ENCODE measurements at places on chromosomes 2 and 18.

DNA sequence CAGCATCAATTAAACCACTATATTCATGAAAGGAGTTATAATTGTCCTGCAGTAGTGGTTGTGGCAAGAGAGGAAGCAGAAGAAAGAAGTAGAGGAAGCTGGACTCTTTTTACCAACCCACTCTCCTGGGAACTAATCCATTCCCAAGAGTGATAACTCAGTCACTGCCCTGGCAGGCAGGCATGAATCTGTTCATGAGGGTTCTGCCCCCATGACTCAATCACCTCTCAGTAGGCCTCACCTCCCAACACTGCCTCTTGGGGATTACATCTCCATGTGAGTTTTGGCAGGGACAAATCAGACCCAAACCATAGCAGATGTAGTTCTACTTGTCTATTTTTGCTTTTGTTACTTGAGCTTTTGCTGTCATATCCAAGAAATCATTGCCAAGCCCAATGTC is 232.7 kb upstream of the MAP2 start:
- peak; percentile 55 for DNase-seq

DNA sequence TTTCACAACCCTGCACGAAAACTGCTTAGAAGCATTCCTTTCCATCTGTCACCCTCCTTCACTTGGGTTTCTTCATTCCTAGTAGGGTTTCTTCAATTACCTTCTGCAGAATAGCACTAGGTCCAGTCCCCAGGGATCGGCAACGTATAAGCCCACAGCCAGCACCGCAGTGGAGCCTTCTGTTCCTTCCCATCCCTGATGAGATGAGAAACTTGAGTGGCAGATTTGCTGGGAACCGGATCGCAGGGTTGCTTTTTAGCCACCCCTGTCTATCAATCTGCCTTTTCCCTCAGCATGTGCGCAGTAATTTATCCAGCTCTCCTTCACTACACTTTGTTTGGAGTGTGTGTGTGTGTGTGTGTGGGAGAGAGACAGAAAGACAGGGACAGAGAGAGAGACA is 94.2 kb downstream of the CD8B2 start:
- DNase-seq = no peak

DNA sequence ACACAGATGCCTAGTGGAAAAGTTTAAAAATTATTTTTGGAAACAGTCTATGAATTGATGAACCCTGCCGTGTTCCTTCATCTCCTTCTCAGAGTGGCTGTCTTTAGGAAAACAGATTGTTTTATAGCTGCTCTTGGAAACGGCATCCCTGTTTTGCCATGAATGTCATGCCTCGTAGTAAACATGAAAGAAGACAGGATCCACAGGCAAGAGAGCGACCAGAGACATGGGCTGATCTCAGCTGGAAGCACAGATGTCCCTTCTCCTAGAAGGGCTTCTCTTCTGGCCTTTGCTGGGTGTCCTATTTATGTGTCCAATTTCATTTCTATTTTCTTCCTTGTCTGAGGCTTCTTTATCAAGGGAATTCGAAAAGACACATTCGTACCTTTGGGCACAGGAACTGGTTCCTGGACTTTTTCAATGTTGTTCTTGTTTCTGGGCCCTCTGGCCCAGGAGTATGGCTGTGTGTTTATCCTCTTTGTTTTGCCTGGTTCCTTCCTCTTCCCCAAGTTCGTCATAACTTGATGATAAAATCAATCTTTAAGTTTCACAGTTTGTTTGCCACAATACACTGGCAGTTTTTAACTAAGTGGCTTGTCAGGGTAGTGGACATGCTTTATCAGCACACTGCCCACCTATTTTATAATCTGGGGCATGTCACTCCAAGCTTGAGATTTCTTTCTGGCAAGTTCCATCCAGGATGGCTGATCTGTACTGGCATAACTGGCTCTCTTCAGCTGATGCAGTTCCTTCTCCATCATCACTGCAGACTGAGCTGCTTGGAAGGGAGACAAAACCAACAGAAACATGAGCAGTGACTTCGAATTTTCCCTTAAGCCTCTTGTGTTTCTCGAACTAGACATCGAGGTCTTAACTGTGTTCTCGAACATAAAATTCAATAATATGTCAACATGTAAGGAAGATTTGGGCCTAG is 63.2 kb upstream of the MGAT4A start:
- no peak for DNase-seq

GRCh38 chr2:216661639-216662375 is 28.6 kb downstream of the IGFBP2 start:
- no peak for DNase-seq

DNA sequence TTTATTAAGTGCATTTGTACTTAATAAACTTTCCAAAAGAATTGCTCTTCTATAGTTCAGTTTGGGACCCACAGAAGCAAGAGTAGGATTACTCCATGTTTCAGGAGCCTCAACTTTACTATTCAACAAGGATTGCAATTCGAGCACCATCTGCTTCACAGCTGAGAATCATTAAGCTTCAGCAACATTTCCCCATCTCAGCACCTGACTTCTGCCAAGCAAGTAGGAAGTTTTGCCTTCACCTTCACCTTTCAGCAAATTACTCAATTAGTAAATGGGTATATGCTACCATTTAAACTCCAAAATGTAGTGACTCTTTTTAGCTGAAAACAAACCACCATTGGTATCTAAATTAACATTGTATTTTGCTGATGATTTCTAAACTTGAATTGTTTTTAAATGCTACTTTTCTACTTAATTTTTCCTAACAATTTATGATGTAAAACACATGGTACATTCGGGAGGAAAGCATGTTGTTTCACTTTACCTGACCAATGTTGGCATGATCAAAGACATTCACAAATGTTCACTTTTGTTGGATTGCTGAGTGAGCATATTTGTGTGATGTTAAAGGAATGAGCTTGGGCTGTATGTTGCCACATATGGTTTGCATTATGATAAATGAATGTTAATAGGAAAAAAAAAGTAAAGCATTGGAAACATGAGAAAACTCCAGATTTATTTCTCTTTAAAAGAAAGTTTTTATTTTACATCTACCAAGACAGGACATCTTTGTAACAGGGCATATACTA is 159.2 kb downstream of the GULP1 start:
- DNase-seq = no peak

DNA sequence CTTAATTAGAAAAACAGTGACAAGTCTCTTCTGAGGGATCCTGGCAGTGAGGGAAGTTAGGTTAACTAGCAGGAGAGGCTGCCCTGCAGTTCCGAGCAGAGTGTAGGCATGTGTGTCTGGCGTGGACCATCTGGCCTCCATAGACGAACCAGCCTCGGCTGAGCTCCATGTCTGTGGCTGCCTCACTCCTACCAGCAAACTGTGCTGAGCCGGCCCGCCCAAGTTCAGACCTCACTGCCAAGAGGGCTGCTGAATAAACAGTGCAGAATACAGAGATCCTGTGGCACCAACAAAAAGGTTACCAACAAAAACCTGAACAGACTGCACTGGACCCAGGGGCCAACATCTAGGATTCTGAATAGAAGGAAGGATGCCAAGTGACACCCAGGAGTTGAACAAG is 27.3 kb downstream of the INO80C start:
- DNase-seq = no peak

DNA sequence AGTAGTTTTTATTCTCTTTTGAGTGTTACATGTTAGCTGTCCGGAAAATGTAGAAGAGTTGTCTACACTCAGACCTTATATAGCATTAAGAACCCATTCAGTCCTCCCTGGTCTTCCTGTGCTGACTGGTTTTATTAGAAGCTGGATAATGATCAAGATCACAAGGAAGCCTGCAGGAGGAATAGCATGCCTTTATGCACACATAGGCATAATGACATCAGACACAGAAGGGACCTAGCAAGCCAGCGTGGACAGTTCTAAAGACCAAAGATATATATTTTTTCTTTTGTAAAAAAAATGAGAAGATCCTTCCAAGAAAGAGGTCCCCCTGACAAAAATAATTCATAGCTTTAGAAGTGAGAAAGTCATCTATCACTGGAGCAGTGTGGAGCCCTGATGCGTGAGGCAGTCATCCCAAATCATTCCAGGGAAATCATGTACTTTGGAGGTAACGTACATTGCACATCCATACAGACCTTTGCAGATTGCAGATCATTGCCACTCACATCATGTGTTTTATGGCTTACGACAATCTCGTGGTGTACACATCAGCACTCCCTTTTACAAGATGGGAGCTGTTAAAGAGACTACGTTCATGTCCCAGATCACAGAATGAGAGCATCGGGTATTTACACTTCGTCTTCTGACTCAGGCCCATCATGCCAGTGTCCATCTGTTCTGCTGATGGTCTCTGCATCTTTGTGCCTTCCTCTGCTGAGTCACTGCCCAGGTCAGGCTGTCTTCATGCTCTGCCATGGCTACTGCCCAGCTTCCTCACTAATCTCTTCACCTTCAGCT is 334.0 kb downstream of the SOCS6 start:
- no peak for DNase-seq

DNA sequence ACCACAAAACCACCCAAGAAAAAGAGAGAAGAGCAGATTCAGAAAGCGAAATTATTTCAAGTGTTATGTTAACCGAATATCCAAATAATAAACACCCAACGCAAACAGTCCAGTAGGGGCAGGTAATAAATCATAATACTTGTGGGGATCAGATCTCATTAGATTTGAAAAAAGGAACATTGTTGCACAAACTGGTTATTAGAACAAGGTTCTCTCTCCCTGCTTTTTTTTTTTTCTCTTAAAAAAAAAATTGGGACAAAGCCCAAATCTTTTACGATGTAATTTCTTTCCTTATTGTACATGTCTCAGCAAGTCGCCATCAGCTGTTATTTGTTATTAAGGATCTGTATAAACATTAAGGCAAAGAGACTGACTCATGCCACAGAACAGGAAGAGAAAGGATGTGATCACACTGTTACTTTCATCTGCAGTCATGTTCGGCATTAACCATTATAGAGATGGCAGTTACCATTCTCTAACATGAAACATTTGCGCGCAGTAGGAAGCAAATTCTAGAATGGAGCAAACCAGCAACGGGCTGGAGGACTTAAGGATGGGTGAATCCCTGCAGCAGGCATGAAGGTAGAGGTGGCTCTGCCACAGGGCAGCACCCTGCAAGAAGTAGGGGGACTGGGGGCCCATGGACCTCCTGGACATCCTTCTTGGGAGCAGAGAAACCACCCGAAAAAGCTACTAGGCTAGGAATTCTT is 42.0 kb downstream of the EPHA4 start:
- peak; percentile 83 for DNase-seq

DNA sequence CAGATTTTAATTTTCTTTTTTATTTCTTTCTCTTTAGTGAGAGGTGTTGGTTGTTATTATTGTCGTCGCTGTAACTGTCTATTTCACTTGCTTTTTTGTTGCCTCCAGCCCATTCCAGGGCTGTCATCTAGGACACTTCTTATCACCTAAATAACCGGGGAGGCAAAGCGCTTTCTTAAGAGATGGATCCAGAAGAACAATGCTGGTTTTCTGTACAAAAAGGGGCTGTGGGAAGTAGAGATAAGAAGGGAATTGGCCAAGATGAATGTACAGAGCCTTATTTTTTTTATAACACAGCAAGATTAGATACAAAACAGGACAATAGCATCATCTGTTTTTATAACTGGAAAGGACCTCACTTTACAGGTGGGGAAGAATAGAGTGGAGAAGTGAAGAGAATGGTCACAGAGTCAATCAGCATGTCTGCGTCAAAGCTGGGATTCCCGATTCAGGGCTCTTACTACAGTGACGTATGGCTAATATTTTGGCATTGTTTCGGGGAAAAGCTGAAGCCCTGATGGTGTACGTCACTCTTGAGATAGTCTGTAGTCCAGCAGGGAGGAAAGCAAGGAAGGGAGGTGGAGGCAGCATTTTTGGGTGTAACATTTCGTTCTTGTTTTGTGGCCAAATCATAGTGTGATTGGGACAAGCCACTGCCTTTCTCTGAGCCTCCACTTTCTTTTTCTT is 23.2 kb downstream of the IL1B start:
- DNase-seq = no peak

- peak; percentile 67 for DNase-seq
Observed at GRCh38 chr2:38444247-38444646, 67.2 kb upstream of the ATL2 start.

DNA sequence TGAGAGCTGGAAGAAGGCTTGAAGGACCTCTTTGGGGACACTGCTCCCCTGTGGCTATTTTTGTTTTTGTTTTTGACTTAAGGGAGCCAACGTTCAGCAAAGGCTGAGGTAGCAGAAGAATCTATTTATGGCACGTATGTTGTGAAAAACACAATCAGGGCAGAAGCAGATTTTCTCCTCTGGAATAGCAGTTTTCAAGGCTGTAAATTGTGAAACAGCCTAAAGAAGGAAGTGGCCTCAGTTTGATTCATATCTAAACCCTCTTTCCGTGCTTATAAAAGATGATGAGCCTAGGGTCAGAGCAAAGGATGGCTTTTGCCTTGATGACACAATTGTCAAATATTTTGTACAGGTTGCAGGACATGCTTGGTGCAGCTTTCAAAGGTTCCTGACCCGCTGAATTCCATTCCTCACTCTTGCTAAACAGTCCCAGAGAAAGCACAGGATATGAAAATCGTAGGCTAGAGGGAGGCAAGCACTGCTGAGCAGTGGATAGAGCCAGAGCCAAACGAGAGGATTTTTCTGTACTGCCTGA is 106.2 kb upstream of the DLX2 start:
- peak; percentile 78 for DNase-seq

DNA sequence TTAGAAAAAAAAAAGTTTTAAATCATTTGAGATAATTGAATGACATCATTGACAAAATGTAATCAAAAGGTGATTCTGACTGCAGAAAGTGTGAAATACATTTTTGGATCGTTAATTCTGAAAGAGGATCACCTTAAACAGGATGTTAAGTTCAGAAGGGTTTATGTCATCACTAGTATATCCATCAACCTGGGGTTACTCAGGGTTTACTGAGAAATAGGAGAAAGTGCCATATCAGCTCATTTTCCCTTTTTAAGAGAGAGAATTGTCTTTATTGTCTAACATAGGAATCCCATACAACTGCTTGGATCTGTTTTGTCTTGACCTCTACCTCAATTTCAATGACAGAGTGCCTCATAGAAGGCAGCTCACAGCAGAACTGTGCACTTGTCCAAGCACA is 466.1 kb upstream of the LINC00305 start:
- no peak for DNase-seq

DNA sequence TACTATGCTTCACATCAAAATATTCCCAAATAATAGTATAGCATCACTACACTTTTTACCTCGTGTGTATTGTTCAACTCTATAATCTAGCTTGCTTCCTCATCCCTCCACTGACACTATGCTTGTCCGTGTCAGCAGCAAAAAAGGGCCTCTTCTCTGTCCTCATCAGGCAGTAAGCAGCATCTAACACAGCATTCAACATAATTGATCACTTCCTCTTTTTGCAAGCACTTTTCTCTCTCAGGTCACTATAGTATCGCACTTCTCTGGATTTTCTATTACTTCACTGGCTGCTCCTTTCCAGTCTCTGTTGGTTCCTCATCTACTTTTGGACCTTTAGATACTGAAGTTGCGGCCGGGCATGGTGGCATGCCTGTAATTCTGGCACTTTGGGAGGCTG is 64.9 kb upstream of the ZSWIM2 start:
- no peak for DNase-seq

GRCh38 chr2:241180495-241180894 is 8.0 kb upstream of the ANO7 start:
- no peak for DNase-seq

DNA sequence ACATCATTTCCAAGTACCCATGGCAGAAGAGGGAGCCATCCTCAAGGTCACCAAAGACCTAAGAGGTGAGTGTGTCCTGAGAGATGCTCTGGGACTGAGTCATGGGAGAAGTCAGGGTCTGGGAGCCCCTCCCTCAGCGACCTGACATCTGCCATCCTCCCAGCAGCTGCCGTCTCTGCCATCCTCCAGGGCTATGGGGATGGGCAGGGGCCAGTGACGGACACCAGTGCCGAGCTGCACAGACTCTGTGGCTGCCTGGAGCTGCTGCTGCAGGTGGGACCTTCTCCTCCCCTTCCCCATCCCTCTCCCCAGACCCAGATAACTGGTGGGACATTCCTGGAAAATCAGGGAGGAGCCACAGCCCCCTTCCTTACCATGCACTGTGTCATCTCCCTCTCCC is 1.5 kb downstream of the RUFY4 start:
- DNase-seq = no peak
